Urinary bladder (tissue), 4 donors: ENCODE measurements at places on chromosomes 16 and 17. TPM values are rescaled to one million over a fixed set of nuclear protein-coding genes. Genes with fewer than 3 reads are reported as not detected.

The KIAA0513 gene
- 19.9 TPM for polyA plus RNA-seq

DNA sequence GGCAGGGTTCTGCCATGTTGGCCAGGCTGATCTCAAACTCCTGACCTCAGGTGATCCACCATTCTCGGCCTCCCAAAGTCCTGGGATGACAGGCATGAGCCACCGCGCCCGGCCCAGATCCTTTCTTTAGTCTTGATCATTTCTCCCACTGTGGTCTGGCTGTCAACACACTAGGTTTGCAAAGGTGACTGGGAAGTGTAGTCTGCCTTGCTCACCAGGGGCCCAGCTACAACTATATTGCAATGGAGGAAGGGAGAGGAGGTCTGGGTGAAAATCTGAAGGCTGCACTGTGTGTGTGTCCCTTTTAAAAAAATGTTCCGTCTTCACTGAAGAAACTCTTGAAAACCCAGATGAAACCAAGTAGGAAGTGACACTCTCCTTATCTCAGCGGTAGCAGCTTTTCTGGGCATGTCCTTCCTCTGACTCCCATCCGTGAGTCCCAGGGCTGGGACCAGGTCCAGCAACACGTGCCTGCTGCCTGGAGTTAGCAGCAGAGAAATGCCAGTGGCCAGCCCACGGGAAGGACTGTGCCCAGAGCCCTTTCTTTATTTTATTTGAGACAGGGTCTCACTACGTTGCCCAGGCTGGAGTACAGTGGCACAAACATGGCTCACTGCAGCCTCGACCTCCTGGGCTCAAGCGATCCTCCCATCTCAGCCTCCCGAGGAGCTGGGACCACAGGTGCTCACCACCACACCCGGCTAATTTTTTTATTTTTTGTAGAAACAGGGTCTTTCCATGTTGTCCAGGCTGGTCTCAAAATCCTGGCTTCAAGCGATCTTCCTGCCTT, 17.8 kb upstream of the KIF19 start:
- no peak for DNase-seq

- DNase-seq: no peak
These were observed 132.8 kb downstream of the RBFOX3 start for GRCh38 chr17:79478051-79478461.

GRCh38 chr16:85090873-85091521, 21.3 kb downstream of the CIBAR2 start:
- no peak for DNase-seq

GRCh38 chr17:57927048-57927723, 28.0 kb downstream of the CUEDC1 start:
- DNase-seq: no peak

GRCh38 chr16:3780570-3780969, 63.2 kb upstream of the TRAP1 start:
- no peak for DNase-seq

DNA sequence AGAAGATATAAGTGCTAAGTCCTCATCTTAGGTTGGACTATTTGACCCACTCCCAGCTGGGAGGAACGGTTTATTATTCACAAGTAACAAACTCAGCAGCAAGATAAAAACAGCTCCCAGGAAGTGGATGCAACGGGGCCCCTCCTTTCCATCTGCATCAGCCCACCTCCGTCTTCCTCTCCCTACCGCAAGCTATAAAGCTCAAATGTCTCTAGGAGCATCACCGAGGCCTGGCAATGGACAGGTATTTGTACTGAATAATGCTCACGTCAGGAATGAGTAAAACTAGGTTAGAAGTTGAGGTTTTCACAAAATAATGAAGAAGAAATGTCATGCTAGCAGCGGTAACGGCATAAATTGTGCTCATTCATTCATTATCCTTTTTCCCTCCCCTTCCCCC, 408.7 kb upstream of the PSMD7 start:
- DNase-seq: no peak

DNA sequence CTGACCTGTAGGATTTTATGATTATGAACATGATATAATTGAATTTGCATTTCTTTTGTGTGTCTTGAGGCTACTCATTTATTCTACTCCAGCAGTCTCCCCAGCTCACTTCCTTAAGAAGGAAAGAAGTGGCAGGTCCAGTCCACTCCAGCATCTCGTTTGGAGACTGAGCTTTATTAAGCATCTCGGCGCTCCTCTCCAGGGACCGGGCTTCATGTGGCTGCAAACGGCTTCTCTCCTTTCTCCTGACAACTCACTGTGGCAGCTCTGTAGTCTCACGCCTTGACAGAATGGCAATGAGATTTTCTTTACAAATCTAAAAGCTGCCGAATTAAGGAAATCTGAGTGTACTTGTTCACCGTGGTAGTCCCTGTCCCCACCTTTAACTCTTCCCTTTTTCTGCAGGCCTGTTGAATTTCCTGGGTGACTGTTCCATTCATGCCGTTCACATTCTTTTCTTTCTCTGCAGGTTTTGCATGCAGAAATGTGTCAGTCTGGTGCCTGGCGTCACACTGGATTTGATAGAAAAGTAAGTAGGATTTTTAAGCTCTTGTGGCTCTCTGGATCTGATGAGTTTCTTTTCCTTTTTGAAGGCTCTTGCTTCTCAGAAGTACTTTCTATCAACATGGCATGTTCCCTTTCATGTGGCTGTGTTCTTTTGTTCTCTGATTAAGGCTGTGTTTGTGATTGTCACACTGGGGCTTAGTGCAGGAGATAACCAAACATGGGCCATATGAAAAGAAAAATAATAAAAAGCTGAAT, 200.5 kb upstream of the CHMP6 start:
- no peak for DNase-seq

The XAF1 gene
- 30.2 TPM for polyA plus RNA-seq

- no peak for DNase-seq
These were observed 879 bp upstream of the ACSF2 start for GRCh38 chr17:50424996-50425681.

The HCRT gene
- polyA plus RNA-seq: not detected

GRCh38 chr17:82754297-82755208, 2.7 kb downstream of the TBCD start:
- no peak for DNase-seq

The SLC5A10 gene
- polyA plus RNA-seq: 0.05 TPM

- DNase-seq: no peak
These were observed 3.7 kb upstream of the CDK3 start for GRCh38 chr17:75996665-75997590.

The ZNF469 gene
- polyA plus RNA-seq: 1.3 TPM

GRCh38 chr16:76837872-76838271, 353.1 kb upstream of the MON1B start:
- no peak for DNase-seq

GRCh38 chr16:5668553-5668952, 571.0 kb upstream of the EEF2KMT start:
- no peak for DNase-seq

The SNAI3 gene
- polyA plus RNA-seq: 0.82 TPM

GRCh38 chr16:60674241-60674640, 1362.0 kb downstream of the CDH8 start:
- DNase-seq: no peak

GRCh38 chr17:68352041-68352440, 60.7 kb downstream of the ARSG start:
- no peak for DNase-seq
